Panc1 (cell line): ENCODE measurements at places on chromosomes 3 and 15.

- DNase-seq, result no peak
These were observed 79.9 kb downstream of the VGLL4 start for GRCh38 chr3:11563865-11564185.

DNA sequence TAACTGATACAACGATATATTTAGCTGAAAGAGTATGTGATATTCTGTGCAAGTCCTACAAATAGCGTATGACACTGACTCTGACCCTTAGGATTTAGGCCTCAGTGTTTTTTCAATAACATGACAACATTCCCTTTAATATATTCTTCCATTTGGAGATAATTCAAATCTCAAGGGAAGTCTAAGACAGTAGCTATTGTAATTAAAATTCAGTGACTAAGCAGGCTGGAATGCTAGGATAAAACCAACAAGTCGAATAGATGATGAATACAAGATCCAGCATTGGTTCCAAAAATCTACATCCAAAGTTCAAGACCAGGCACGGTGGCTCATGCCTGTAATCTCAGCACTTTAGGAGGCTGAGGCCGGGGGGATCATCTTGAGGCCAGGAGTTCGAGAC lies 56.2 kb downstream of the QTRT2 start:
- no peak for DNase-seq

DNA sequence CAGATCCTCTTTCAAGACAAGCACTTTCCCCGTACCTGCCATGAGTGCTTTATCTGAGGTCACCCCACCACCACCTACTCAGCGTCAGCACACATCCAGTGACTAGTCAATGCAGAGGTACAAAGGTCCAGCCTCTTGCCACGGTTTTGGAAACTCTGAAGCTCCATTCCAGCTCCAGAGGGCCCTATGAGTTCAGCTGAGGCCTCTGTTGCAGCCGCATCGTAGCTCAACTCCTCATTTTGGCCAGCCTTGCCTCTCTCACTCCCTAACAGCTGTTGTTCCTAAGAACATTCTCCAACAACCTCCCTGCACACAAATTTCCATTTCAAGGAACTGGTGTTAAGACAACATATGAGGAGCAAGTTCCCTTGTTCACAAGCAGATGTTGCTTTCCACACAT lies 405.1 kb upstream of the PROK2 start:
- no peak for DNase-seq

- no peak for DNase-seq
These were observed 173.3 kb downstream of the TMEM108 start for GRCh38 chr3:133211449-133211848.

DNA sequence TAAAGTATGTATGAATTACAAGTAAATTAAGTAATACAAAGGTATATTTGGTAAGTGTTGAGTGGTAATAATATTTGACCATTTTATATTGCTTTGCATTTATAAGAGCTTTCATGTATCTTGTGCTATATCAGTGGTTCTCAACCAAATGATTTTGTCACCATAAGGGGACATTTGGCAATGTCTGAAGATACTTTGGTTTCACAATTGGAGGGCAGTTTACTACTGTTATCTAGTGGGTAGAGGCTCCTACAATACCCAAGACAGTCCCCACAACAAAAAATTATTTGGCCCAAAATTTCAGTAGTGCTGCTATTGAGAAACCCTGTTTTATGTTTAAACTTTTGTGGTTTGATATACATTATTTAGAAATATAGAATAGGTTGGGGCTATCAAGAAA lies 14.6 kb downstream of the TRPC1 start:
- no peak for DNase-seq

GRCh38 chr15:67548862-67549651 lies 6.6 kb downstream of the MAP2K5 start:
- no peak for DNase-seq

DNA sequence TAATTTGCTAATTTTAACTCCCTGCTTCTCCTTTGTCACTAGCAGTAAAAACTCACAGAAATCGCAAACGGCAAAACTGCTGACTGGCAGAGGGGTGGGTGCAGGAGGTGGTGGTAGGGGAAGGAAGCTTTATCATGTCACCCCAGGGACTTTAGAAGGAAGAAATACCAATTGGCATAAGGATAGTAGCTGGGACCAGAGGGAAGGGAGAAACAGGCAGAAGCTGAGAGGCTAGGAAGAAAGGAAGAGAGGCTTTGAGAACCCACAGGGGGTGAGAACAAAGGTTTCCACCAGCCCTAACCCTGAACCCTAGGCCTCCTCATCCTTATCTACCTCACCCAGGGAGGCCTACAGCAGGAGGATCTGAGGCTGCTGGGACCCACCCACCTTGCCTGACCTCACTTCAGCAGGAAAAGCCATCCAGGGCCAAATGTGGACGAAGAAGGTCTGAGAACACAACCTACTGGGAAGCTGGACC lies 10.7 kb downstream of the ITGB5 start:
- no peak for DNase-seq

GRCh38 chr15:78411061-78411460 lies 27.0 kb upstream of the IREB2 start:
- no peak for DNase-seq
